Stimulated activated CD8-positive, alpha-beta memory T cell treated with anti-CD3 and anti-CD28 coated beads, Interleukin-2, amount 100 ng/mL, for 1 hour (primary cell): ENCODE measurements at places on chromosomes 1 and 21.

DNA sequence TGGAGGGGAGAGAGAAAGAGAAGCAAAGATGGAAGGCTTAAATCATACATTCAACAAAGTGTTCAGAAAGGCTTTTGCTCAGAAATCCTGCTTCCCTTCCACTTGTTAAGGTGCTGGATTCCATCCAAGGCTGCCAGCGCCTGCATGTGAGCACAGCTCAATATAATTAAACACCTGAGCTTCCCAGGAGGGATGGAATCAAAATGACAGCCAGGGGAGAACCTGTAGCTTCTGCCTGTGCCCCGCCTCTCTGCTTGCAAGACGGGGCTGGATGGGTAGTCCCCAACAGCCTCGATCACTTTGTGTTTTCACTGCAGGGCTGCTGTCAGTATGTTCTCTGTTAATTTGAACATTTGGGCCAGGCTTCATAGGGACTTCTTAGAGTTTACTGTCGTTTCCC, 225.7 kb downstream of the KCNH1 start:
- no peak for DNase-seq

- no peak for DNase-seq
These were observed 144.8 kb upstream of the SAMSN1 start for GRCh38 chr21:14690886-14691285.

DNA sequence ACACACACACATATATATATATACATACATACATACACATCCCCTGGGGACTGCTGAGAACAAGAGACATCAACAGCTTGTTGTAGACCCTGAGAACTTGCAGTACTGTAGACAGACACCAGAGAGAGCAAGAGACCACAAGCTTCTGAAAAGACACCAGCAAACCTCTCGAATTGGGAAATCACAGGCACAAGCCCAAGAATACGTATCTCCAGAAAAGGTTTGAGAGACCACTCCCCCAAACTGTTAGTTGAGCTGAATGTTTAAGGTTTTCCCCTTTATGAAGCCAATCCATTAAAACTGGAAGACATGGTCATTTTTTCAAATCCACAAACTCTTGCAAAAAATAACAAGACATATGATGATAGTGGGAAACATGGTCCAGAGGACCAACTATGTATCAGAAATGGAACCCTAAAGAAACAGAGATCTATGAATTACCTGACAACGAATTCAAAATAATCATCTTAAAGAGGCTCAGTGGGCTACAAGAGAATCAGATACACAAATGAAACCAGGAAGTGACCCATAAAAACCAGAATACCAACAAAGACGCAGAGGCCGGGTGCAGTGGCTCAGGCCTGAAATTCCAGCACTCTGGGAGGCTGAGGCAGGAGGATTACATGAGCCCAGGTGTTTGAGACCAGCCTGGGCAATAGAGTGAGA, 45.1 kb downstream of the SLC2A1 start:
- DNase-seq: no peak

DNA sequence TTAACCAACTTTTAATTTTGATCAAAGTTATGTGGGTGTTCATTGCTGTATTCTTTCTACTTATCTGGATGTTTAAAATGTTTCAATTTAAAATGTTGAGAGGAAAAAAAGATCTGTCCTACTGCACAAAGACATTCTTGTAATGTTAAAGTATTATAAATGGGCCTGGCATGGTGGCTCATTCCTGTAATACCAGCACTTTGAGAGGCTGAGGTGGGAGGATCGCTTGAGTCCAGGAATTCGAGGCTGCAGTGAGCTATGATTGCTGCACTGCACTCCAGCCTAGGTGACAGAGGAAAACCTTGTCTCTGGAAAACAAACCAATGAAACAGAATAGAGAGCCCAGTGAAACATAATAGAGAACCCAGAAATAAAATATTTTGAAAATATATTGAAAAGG, 65.5 kb upstream of the LRRC8B start:
- no peak for DNase-seq

GRCh38 chr21:44871576-44872269, 1.8 kb downstream of the PTTG1IP start:
- no peak for DNase-seq

- no peak for DNase-seq
These were observed 29.6 kb downstream of the NBPF3 start for GRCh38 chr1:21469581-21469980.

GRCh38 chr1:22711591-22712501, 1.2 kb downstream of the EPHB2 start:
- no peak for DNase-seq
